ENCODE measurements at places on chromosomes 12 and 14. TPM values are rescaled to one million over a fixed set of nuclear protein-coding genes. Genes with fewer than 3 reads are reported as not detected.

DNA sequence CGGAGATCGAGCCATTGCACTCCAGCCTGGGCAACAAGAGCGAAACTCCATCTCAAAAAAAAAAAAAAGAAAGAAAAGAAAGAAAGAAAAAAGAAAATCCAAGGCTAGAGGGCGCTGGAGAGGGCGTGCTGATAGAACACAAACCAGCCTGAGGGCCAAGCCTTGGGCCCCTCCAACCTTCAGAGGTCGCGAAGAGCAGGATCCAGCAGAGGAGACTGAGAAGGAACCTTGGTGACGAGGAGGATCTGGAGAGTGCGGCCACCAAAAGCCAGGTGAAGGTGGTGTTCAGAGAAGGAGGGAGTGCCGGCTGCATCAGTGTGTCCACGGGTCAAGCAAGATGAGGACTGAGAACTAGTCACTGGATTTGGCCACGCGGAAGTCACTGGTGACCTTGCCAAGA is 4.1 kb upstream of the DYNC1H1 start:
- H3K4me1 ChIP-seq, result peaks cover 21% of the 10 kb centered on the region
- no peaks in the 10 kb centered on the region for H3K36me3 ChIP-seq
- H3K4me3 ChIP-seq, result no peak overlapping the region
- peaks cover 2% of the 10 kb centered on the region for H3K27me3 ChIP-seq
- no peak overlapping the region for H3K27ac ChIP-seq

- no peak overlapping the region for H3K27ac ChIP-seq
- H3K27me3 ChIP-seq, result peaks cover 2% of the 10 kb centered on the region
Measured at GRCh38 chr12:46516238-46516932, 143.8 kb upstream of the SLC38A2 start.

Gene PIK3C2G
- polyA plus RNA-seq, result not detected

Gene IL22
- not detected for polyA plus RNA-seq

Gene AQP2
- polyA plus RNA-seq, result not detected

All from immature natural killer cell (primary cell).